Activated CD4-positive, CD25-positive, alpha-beta regulatory T cell (primary cell): ENCODE measurements at places on chromosomes 6 and 20.

DNA sequence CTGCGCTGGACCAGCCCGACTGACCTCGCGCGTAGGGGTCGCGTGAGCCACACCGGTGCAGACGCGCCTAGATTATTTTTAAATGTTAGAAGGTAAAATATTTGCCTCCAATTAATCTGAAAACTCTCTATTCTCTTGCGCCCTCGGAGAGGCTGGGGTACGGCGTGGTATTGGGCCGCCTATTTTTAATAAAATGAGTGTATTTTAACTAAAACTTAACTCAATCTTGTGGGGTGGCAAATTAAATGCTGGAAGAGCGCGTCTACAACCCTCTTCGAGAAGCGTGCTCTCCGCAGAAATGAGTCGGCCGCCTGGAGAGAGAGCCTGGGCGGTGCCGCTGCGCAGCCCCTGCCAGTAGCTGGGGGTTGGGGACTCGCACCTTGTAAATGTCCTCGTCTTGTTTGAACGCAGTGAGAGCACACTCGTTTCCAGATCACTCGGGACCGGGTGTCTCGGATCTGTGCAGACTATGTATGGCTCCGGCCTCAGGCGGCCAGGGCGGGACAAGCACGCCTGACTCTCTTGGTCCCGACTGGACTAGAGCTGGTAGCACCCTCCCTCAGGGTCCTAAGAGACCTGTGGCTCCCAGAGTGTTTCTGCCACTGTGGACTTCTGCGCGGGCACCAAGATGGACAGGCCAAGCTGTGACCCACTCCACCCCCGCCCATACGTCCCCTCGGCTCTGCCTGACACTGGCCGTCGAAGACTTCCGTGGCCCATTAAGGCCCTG is 2.0 kb upstream of the MAFB start:
- DNase-seq: no peak

DNA sequence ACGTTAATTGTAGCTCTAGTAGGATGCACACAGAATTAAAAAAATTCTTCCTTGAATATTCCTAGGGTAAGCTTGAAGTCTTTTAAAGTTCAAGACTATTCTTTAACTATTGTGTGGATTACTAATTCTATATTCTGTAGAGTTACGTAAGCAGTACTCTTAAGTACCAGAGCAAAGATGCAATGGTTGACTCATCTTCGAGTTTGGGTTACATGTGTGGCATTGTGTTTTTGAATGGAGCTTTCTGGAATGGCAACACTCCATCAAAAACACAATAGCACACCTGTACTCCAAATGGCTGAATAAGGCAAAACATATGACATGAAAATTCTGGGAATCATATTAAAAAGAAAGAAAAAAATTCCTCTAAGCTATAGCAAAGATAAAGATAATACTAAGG is 33.5 kb upstream of the CEP162 start:
- DNase-seq: no peak

DNA sequence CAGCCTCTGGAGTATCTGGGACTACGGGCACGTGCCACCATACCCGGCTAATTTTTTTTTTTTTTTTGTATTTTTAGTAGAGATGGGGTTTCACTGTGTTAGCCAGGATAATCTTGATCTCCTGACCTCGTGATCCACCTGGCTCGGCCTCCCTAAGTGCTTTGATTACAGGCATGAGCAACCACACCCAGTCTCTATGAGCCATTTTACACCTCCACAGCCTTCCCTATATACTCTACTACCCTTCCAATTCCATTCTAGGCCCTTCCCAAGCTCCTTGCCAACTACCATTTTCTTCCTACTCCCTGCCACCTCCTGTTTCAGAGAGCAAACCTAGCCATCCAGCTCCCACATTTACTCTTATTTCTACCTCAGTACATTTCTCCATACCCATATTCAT is 7.7 kb upstream of the HLA-DMA start:
- DNase-seq: no peak

DNA sequence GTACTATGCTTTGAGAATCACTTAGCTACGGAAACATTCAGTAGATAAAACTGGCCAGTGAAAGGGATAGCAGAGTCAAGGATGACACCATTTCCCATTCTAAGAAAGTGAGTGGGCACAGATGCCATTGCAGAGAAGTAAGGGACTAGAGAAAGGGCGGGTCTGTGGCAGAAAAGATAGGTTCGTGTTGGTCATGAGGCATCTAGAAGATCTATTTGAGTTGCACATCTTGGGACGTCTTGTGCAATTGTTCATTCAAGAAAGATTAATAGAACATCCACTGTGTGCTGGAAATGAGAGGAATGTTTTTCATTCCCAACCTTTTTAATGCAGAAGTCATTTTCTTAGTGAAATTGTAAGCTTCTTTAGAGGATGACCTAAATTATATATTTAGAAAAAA is 161.7 kb downstream of the PLCB1 start:
- DNase-seq: no peak

- no peak for DNase-seq
Observed at GRCh38 chr6:63263444-63263843, 52.2 kb downstream of the FKBP1C start.

- DNase-seq: no peak
Observed at GRCh38 chr20:42688576-42688975, 501.1 kb downstream of the PTPRT start.

DNA sequence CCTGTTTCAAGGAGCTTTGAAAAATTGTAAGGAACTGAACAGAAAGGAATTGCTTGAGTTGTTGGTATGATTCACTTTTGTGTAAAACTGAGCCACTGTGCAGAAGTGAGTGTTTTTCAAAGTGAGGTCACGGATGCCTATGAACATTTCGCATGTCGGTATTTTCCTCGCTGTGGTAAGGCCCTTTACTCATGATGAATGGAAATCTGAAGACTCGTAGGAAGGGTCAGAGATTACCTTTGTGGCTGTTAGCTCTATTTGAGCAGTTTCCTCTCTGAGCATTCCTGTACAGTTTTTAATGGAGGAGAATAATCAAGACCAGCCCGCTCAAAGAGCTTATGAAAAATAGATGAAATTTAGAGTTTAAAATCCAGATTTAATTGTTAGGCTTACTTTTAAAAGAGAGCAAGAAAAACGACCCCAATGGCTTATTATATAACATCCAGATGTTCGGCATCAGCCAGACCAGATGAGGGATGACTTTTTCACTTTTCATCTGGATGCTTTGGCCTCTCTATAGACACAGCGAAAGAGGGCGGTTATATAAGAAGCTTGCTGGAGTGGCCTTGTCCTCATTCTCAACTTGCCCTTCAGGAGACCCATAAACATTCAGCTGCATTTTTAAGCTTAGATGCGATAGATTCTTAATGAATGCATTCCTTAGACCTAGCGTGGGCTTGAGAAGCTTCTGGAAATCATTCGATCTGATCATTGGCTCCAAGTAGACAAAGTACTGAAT is 99.5 kb downstream of the CD83 start:
- no peak for DNase-seq

DNA sequence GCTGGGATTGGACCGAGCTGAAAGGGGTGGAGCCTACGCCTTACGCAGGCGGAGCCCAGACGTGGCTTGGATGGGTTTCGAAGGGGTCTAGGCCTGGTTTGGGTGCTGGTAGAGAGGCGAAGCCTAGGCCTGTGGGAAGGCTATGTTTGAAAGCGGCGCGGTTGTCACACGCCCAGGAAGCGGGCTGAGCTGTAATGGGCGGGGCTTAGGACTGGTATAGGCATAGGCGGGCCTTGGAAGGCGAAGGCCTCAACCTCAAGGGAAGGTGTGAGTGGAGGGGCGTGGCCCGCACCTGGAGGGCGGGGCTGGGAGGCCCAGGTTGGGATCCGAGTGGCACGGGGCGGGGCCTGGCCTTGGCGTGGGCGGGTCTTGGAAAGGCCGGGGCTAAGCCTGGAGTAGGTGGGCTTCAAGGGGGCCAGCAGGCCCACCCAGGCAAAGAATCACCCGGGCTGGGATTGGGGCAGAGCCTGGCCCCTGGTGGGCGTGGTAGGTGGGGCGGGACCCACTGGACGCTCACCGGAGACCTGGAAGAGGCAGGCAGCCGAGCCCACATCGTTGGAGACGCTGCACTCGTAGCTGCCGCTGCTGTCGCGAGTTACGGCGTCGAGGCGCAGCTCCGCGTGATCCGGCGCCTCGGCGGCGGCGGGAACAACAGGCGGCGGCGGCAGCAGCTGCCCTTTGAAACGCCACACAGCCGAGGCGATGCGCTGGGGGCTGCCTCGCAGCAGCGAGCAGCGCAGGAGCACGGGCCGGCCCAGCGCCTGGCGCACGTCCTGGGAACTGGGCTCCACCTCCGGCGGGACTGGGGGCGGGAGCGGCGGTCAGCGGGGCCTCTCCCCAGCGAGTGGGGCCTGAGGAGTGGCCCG is 49.0 kb downstream of the MDGA1 start:
- no peak for DNase-seq

DNA sequence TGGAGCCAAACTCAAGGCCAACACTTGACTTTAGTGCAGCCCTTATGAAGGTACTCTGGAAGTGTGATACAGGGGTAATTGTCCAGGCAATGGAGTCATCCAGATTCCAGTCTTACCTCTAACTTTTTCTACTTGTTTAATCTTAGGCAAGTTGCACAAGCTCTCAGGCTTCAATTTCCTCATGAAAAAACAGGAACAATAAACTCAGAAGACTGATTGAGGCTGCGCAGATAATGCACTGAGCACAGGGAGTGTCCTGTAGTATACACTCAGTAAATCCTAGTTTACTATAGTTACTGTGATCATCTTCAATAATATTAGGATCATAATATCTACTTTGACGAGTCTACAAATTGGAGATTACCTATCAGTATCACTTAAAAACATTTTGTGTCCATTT is 127.5 kb upstream of the SMLR1 start:
- DNase-seq: no peak

DNA sequence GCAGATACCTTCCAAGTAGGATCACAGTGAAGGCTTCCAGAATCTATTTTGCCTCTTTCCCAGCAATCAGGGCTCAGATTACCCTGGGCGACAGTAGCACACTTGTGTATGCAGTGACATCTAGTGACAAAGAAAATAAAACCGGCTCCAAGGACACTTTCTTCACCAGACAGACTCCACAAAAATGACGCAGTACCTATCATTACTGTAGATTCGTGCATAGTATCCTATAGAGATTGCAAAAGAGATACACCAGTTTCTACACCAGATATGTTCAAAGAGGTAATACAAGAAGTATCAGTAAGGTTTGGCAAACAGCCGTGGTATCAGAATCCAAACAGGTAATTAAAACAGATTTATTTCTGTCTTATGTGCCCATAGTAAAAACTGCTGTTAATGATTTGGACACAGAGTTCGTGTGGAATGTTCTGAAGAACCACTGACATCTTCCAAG is 600.4 kb upstream of the JAG1 start:
- no peak for DNase-seq

DNA sequence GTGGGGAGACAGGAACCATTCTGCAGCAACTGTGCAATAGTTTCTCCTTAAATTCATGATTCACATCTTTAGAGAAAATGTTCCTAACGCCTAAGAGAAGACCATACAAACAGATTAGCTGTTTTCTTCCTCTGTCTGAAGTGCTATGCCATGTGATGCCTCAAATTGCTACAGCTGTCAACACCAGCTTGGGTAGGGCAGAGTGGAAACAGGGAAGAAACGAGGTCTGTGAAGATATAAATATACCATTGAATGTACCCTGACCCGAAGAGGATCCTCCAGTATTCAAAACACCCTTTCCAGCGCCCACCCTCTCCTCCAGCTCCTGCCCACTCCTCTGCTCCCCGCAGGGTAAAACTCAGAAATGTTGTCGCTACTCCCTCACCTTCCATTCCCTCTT is 40.3 kb upstream of the PRND start:
- no peak for DNase-seq
